ENCODE measurements at places on chromosomes 12 and 14. TPM values are rescaled to one million over a fixed set of nuclear protein-coding genes. Genes with fewer than 3 reads are reported as not detected.

- DNase-seq: peak; percentile 86
Measured at GRCh38 chr14:50964683-50965390, 20.6 kb upstream of the PYGL start.

The RPS6KA5 gene
- polyA plus RNA-seq: 7.4 TPM

- DNase-seq: no peak
Measured at GRCh38 chr12:76627346-76628135, 68.0 kb upstream of the OSBPL8 start.

The KLRC1 gene
- 0.55 TPM for polyA plus RNA-seq

- no peak for DNase-seq
Measured at GRCh38 chr14:72169521-72169920, 237.3 kb downstream of the RGS6 start.

The TMEM63C gene
- 0.86 TPM for polyA plus RNA-seq

The MANSC4 gene
- polyA plus RNA-seq: 0.40 TPM

The LGMN gene
- 98.6 TPM for polyA plus RNA-seq

- no peak for DNase-seq
Measured at GRCh38 chr12:77734214-77734883, 96.3 kb upstream of the NAV3 start.

DNA sequence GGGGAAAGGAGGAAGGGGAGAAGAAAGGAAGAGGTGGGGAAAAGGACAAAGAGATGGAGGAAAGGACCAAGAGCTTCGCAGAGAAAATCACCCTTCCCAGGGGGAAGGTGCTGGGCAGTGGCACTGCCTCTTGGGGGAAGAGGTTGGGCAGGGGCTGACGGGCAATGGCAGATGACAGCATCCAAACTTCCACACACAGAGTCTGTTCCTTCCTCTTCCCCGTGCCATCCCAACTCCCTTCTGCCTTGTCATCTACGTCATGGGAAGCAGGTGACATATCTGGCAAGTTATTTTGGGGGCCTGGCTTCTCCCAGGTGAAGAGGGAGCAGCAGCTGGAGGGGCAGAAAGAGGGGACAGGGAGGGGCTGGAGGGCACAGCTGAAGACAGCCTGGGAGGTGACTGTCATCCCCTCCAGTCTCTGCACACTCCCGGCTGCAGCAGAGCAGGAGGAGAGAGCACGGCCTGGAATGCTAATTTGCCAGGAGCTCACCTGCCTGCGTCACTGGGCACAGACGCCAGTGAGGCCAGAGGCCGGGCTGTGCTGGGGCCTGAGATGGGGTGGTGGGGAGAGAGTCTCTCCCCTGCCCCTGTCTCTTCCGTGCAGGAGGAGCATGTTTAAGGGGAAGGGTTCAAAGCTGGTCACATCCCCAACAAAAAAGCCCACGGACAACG lies 43.9 kb upstream of the IQSEC3 start:
- DNase-seq: no peak

Measured in left renal pelvis (tissue), 4 donors.